ENCODE measurements at places on chromosomes 3 and 15.

DNA sequence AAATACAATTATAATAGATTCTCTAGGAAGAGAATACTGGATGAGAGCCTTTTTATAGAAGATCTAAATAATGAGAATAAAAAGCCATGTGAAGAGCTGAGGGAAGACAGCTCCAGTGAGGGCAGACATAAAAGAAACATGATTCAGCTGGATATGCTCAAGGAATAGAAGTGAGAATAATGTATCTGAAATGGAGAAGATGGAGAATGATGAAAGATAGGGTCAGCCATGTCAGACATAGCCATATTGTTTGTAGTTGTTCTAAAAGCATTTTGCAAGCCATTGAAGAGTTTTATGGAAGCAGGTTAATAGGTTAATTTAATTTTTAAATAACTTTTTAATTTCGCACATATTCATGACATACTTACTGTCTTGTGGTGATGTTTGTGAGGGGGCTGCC is 713.5 kb upstream of the ARPP21 start:
- no peaks in the 10 kb centered on the region for H3K4me1 ChIP-seq
- H3K4me3 ChIP-seq, result no peak overlapping the region

DNA sequence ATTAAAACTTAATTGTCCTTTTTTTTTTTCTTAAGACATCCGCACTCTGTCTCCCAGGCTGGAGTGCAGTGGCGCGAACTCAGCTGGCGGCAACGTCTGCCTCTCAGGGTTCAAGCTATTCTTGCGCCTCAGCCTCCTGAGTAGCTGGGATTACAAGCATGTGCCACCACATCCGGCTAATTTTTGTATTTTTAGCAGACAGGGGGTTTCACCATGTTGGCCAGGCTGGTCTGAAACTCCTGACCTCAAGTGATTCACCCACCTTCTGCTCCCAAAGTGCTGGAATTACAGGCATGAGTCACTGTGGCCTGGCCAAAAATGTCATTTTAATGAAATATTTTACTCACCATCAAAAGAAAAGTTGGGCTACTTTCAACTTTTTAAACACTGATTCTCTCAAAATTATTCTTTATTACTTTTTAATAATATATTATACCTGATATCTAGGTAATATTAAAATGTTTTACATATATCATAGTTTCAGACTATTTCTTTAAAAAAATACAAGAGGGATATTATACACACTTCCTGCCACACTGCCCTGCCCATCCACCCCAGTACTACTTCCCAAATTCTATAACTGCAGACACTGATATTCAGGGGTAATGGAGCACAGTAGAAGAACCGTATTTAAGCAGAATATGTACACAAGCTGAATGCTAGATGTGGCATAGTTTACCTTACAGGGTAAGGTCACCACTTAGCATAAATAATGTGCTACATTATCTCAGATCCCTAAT is 723.9 kb upstream of the ZNF385D start:
- peaks cover 6% of the 10 kb centered on the region for H3K4me1 ChIP-seq
- no peak for DNase-seq
- no peaks in the 10 kb centered on the region for H3K36me3 ChIP-seq
- H3K27ac ChIP-seq, result no peak overlapping the region
- H3K4me3 ChIP-seq, result no peak overlapping the region
- H3K27me3 ChIP-seq, result no peaks in the 10 kb centered on the region

DNA sequence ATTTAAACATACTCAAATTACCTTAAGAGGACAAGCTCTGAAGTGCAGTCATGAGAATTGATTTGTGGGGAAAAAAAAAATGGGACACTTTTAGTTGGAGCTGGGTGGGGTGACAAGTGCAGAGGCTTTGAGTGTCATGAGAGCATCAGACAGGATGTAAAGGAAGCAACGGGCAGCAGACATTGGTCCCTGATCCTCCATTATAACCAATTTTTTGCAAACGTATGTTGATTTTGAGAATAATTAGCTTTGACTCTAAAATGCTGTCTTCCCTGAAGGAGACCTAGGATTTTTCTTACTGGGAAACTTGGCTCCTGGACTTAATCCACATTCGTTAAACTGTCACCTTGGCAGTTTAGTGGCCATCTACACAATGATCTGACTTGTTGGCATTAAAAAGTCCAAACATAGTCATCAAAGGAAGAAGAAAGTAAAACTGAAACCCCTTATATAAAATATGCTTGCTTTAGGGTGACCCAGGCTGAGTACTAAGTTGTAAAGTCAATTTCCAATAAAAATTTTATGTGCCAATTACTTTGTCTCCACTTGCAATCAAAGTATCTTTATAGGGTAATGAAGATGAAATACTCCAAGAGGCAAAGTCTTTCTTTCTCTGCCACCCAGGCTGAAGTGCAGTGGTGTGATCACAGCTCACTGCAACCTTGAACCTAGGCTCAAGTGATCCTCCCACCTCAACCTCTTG is 45.6 kb downstream of the BCL2L10 start:
- H3K36me3 ChIP-seq, result peaks cover 11% of the 10 kb centered on the region
- no peak for DNase-seq
- no peak overlapping the region for H3K27ac ChIP-seq
- H3K4me3 ChIP-seq, result no peak overlapping the region
- H3K27me3 ChIP-seq, result no peaks in the 10 kb centered on the region

DNA sequence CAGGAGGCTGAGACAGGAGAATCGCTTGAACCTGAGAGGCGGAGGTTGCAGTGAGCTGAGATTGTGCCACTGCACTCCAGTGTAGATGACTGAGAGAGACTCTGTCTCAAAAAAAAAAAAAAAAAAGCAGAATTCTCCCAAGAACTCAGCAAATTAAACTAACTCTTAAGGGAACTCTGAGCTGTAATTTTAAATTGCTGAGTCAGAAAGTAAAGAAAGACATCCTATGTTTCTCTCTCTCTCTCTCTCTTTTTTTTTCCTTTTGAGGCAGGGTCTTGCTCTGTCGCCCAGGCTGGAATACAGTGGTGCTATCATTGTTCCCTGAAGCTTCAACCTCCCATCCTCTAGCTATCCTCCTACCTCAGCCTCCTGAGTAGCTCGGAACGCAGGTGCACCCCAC is 20.0 kb upstream of the PHC3 start:
- H3K4me3 ChIP-seq, result no peak overlapping the region
- H3K4me1 ChIP-seq, result no peaks in the 10 kb centered on the region
- DNase-seq, result no peak
- H3K27ac ChIP-seq, result no peak overlapping the region
- H3K27me3 ChIP-seq, result no peaks in the 10 kb centered on the region
- H3K36me3 ChIP-seq, result no peaks in the 10 kb centered on the region

- DNase-seq, result no peak
- no peaks in the 10 kb centered on the region for H3K27me3 ChIP-seq
- H3K36me3 ChIP-seq, result peaks cover 29% of the 10 kb centered on the region
- no peak overlapping the region for H3K4me3 ChIP-seq
Observed at GRCh38 chr3:52842424-52842823, 7.6 kb upstream of the MUSTN1 start.

DNA sequence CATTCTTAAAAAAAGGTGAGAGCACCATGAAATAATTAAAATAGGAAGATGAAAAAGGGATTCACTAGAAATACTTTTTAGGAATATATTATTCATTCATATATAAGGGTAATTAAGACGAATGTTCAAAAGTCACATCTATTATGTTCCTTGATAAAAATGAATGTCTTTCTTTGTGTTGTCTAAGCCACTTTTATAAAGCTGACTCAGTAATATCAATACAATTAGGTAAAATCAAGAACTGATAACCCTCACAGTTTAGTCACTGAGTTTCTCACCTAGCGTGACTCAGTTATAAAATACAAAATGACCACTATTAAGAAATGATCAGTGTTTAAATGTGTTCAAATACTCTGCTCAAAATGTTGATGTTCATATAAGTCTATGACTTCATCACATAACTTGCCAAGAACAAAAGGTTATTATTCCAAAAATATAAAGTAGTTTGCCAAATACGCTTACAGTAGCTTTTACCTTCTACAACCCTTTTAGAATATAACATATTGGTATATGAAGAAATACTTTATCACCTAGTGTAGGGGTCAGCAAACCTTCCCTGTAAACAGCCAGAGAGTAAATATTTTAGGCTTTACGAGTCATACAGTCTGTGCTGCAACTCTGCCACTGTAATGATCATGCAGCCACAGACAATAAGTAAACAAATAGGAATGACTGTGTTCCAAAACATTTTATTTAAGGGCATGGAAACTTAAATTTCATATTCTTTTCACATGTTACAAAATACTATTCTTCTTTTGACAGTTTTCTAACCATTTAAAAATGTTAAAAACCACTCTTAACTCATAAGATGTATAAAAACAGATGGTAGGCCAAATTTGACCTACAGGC is 369.8 kb downstream of the TBC1D5 start:
- no peak for DNase-seq
- peaks cover 4% of the 10 kb centered on the region for H3K4me1 ChIP-seq
- peaks cover 3% of the 10 kb centered on the region for H3K36me3 ChIP-seq
- no peak overlapping the region for H3K4me3 ChIP-seq
- H3K27ac ChIP-seq, result no peak overlapping the region
- H3K27me3 ChIP-seq, result no peaks in the 10 kb centered on the region
